HFFc6 (cell line): ENCODE measurements at places on chromosomes 12 and 14.

DNA sequence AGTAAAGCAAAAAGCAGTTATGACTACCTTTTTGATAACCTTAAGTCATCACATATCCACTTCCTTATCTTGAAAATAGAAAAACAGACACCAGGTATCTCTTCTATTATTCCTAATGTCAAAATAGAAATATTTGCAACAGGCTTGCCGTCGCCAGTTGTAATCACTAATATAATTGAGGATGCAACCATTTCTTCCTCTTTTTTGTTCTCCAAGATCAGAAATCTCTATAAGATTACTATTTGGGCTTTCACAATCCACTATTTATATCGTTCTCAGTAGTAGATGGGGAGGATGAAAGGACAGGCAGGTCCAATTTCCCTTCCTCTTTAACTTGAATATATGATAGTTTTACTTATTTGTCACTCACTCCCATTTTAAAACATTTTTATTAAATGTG is 130.2 kb upstream of the HMGA2 start:
- no peak for DNase-seq

DNA sequence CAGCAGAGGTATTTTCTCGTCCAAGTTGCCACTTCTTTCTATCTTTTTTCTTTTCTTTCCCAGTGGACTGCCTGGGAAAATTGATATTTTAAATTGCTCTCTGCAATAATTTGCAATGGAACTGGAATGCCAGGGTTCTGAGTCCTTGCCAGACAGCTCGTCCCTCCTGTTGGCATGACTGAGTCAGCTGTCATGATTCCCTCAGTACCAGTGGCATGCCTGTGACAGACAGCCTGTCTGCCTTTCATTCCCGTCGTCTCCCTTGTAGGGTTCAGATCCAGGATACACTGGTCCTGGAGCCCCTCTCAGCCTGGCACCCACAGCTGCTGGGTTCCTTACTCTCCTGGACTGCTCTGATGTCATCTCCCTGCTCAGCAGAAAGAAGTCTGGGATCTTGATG is 84.8 kb downstream of the PTPN11 start:
- no peak for DNase-seq

DNA sequence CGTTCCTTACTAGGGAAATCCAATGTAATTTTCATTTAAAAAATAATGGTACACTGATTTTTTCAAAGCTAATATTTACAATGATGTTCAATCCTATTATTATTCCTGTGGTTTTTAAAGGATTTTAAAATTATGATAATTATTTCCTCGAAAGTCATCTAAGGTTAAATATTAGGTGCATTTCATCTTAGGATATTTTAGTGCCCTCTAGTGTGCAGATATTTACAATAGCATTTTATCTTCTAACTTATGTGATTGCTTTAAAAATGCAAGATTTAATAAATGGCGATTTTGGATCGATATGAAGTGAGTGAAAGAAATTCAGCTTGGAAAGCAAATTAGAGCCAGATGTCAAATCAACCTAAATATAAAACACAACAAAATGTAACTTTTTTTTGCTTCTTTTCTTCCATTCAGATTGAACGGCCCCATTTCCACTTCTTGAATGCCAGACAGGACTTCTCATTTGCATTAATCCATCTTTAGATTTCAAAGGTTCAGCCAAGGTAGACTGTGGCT is 293.5 kb downstream of the SLC6A15 start:
- no peak for DNase-seq

DNA sequence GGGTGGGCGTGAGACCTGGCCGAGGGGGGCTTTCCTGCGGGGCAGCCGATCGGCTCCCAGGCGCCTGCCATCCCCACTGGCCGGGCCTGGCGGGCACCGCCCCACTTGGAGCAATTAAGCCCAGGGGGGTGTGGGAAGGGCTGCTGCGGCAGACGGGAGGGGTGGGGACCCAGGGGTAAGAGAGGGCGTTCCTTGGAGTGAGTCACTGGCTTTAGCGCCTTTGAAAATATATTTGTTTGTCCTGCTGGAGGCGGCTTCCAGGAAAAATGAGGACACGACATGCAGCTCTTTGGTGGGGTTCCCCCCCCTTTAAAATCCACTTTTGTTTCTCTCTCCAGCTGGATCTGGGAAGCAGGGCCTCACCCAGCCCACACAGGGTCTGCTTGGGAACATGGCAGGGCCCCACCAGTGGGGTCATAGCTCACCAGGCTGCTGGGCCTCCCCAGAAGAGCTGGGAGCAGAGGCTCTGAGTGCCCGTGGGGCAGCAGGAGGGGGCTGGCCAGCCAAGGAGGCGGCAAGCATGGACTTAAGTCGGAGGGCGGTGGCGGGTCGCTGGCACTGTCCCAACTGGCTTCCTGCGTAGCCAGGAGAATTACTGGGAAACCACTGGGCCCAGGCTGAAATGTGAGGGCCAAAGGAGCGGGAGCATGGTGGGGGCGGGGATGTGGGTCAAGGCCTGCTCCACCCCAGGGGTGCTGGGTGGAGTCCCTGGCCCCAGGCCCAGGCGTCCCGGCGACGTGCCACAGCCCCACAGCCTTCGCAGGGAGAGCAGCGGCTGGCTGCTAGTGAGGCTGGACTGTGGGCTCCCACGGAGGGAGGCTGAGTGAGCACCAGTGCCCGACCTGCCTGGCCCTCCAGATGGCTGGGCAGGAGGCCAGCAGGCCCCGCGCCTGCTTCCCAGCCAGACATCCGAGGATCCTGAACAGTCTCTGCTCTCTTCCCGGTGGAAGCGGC is 128.0 kb downstream of the RFLNA start:
- peak; percentile 83 for DNase-seq

DNA sequence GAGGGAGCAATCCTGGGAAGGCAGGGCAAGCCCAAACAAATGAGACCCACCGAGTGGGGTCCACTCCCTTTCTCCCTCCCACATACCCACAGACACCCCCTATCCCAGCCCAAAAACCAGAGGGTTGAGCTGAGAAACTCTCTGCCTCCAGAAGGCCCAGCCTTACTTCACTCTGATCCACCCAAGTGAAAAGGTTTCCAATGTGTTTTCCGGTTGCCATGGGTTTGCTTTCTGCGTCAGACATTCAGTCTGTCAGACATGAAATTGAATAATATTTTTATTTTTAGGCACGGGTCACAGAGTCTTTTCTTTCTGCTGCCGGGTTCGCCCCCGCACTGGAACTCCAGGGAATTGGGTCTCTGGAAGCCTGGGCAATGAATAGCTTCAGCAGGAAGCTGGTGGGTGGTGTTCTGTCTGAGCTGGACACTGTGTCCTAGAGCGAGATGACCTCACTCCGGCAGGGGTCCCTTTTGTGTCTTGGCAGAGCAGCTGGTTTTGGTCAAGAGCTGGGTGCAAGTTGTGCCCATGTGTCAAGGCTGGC is 69.8 kb upstream of the CLMN start:
- DNase-seq: no peak

- no peak for DNase-seq
Observed at GRCh38 chr14:99509871-99510555, 28.8 kb downstream of the CCNK start.

- no peak for DNase-seq
Observed at GRCh38 chr12:10466311-10466710, 13.1 kb upstream of the KLRC1 start.

GRCh38 chr12:51171884-51172514 is 936 bp downstream of the TFCP2 start:
- DNase-seq: no peak

GRCh38 chr14:85223667-85224066 is 306.3 kb upstream of the FLRT2 start:
- DNase-seq: no peak

DNA sequence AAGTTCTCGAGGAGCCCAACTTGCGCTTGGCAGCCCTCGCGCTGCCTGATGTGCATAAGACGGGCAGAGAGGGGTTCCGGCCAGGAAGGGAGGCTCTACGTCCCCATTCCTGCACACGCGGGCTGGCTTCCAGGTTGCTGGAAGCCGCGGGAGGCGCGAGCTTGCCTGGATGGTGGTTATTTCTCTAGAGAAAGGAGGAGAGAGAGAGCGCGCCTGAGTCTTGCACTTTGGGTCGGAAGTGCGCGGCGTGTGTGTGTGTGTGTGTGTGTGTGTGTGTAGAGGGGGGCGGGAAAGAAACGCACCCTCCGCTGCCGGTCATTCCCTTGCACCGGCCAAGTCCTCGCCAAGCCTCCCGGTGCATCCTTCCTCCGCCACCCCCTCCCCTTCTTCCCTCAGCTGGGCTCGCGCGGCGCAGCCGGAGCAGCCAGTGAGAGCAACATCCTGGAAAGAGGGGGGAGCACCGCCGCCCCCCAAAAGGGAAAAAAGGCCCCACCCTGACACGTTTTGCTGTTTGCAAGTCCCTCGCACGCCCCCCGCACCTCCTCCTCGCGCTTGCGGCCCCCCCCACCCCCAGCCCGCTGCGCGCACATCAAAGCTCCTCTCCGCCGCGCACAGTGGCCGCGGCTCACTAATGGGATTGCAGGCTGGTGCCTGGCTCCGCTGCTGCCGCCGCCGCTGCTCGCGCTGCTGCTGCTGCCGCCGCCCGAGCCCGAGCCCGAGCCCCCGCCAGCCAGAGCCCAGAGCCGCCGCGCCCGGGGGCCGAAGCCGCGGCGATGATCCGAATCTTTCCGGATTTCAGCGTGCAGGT is 4.4 kb upstream of the NPAS3 start:
- DNase-seq: no peak

GRCh38 chr12:13843841-13844240 is 137.6 kb downstream of the GRIN2B start:
- DNase-seq: no peak

GRCh38 chr14:97634751-97635150 is 837.6 kb downstream of the VRK1 start:
- DNase-seq: no peak

DNA sequence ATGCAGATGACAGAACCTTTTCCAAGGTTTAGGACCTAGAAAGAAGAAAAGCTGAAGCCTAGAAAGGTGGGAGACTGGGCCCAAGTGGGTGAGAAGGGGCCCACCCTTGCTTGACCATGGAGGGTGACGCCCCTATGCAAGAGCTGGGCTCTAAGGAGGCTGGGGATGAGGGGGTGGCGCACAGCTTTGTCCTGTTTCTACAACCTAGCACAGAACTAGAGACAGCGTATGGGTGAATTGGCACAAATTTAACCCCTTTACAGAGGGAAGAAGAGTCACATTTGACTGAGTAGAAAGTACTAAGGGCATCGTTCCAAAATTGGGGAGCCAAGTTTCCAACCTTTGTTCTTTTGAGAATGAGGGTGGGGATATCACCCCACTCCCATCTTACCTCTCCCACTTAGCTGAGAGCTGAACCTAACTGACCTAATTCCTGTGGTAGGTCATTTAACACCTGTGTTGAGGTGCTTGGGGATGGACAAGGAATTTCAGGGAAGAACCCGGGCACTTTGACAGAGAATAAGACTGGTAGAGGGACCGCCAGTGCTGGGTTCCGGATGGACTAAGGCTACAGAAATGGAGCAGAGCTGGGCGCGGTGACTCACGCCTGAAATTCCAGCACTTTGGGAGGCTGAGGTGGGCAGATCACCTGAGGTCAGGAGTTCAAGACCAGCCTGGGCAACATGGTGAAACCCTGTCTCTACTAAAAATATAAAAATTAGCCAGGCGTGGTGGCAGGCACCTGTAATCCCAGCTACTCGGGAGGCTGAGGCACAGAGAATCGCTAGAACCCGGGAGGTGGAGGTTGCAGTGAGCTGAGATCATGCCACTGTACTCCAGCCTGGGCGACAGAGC is 5.2 kb downstream of the NFKBIA start:
- no peak for DNase-seq
